CD4-positive, alpha-beta memory T cell (primary cell): ENCODE measurements at places on chromosomes 11 and 22. TPM values are rescaled to one million over a fixed set of nuclear protein-coding genes. Genes with fewer than 3 reads are reported as not detected.

AGBL2 gene
- total RNA-seq = 7.8 TPM

PRODH gene
- total RNA-seq = 0.23 TPM

FXYD6 gene
- total RNA-seq = not detected

RIBC2 gene
- total RNA-seq = not detected

- DNase-seq = peak; percentile 14
Measured at GRCh38 chr11:57249384-57250319, 12.6 kb upstream of the APLNR start.

CPT1B gene
- 68.0 TPM for total RNA-seq

- no peak for DNase-seq
Measured at GRCh38 chr11:107198490-107199007, 180.3 kb upstream of the GUCY1A2 start.
